ENCODE measurements at places on chromosomes 3 and 15. TPM values are rescaled to one million over a fixed set of nuclear protein-coding genes. Genes with fewer than 3 reads are reported as not detected.

DNA sequence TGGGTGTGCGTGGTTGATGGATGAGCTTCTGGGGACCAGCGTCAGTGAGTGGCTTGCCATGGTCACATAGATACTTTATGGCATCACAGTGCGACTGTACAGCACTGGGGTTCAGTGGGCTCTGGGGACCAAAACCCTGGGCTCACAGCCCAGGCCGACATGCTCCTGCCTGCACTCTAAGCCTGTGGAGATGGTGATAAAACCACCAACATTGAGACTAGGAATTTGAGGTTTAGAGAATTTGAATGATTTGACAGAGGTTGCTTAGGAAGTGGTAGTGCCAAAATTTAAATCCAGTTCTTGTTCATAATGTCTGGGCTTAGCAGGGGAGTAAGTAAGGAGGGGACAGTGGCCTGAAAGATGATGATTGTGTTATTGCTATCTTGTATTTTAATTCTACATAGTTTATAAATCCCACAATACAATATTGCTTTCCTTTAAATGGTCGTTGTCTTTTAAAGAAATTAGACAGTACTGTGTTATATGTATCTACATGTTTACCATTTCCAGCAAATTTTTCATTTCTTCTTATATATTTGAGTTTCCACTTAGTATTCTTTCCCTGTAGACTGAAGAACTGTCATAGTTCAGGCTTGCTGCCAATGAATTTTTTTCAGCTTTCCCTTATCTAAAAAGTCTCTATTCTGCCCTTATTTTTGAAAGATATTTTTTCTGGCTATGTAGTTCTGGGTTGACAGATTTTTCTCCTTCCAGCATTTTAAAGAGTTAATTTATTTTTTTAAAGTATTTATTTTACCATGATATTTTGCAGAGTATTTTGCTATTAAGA is 235.4 kb upstream of the RGMA start:
- no peaks in the 10 kb centered on the region for H3K27me3 ChIP-seq
- no peaks in the 10 kb centered on the region for H3K36me3 ChIP-seq
- H3K27ac ChIP-seq: no peak overlapping the region

DNA sequence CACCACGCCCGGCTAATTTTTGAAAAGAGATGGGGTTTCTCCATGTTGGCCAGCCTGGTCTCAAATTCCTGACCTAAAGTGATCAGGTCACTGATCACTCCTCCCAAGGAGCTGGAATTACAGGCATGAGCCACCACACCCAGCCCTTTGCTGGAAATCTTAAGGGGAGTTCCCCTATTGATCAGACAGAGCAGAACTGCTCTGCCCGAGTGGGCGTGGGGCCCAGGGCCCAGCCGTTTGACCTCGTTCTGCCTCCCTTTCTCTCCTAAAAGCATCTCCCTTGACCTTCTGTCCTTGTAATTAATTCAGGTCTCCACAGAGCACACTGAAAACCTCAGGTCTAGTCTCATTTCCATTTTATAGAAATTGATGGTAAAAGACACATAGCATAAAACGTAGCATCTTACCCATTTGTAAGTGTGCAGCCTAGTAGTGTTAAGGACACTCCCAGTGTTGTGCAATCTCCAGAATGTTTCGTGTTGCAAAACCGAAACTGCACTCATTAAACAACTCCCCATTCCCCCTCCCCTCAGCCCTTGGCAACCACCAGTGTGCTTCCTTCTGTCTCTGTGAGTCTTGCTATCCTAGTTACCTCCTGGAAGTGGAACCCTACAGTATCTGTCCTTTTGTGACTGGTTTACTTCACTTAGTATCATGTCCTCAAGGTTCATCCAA is 89.3 kb downstream of the SLCO3A1 start:
- no peak overlapping the region for H3K27ac ChIP-seq
- H3K36me3 ChIP-seq: no peaks in the 10 kb centered on the region
- no peaks in the 10 kb centered on the region for H3K27me3 ChIP-seq
- no peak for DNase-seq
- no peaks in the 10 kb centered on the region for H3K4me1 ChIP-seq

GRCh38 chr15:70479785-70480184 is 283.6 kb downstream of the UACA start:
- H3K4me3 ChIP-seq: no peak overlapping the region
- H3K27ac ChIP-seq: no peak overlapping the region
- DNase-seq: no peak
- H3K27me3 ChIP-seq: no peaks in the 10 kb centered on the region

DNA sequence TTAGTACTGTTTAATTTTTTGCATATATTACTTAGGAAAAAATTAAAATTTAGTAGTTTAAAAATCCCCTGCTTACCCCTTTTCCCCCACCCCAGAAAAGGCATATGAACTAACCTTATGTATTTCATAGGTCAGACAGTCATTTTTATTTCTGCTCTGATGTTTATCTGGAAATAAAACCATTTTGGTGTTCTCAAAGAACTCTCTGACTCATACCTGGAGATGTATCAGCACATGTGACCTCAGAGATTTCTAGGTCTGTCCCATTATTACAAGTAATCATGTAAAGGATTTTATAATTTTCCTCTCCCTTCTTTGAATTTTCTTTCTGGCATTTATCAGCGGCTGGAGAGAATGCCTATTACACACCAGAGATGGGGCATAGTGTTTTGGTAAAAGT is 14.1 kb upstream of the CCR8 start:
- H3K36me3 ChIP-seq: no peaks in the 10 kb centered on the region
- H3K27ac ChIP-seq: no peak overlapping the region
- no peaks in the 10 kb centered on the region for H3K27me3 ChIP-seq
- H3K4me3 ChIP-seq: no peak overlapping the region
- H3K4me1 ChIP-seq: no peaks in the 10 kb centered on the region
- no peak for DNase-seq

Gene ATP13A5
- not detected for total RNA-seq

DNA sequence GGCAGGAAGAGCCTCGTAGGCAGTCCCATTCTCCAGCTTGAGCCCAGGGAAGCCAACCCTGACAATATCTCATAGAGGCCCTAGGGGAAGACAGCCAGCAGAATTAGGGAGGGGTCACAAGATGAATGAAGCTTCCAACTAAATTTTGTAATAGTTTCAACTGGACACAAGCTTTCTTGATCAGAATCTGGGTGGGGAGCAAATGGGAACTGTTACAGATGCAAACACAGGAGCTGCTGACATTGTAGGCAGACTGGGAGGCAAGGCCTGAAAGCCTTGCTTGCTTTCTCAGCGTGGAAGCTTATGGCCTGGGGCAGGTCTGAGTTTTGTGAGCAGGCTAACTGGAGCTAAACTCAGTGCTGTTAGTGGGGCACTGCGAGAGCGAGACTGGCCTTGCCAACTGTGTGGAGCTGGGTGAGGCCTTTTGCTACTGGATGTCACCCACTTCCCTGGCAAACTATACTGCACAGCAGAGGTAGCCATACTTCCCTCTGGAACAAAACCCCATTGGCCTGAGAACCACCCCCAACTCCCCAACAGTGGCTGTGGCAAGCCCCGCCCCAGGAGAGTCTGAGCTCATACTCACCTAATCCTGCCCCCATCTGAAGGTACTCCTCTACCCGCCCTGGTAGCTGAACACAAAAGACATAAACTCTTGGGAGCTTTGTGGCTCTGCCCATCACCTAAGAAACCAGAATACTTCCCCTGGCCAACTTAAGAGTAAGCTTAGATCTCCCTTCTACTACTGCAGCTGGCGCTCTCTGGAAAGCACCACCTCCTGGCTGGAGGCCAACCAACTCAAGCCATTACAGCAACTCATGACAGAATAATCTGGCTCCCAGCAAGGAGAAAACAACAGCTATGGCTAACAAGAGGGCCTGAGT is 42.9 kb downstream of the CFAP20DC start:
- H3K4me3 ChIP-seq: no peak overlapping the region
- no peak for DNase-seq
- H3K27ac ChIP-seq: no peak overlapping the region

GRCh38 chr3:183427876-183428446 is 458 bp downstream of the MCF2L2 start:
- DNase-seq: no peak
- no peaks in the 10 kb centered on the region for H3K36me3 ChIP-seq
- H3K4me1 ChIP-seq: peaks cover 13% of the 10 kb centered on the region
- H3K4me3 ChIP-seq: peak overlapping the region; percentile 36
- peaks cover 39% of the 10 kb centered on the region for H3K27me3 ChIP-seq

- no peaks in the 10 kb centered on the region for H3K27me3 ChIP-seq
- no peak for DNase-seq
- no peaks in the 10 kb centered on the region for H3K36me3 ChIP-seq
- no peak overlapping the region for H3K27ac ChIP-seq
- H3K4me1 ChIP-seq: no peaks in the 10 kb centered on the region
- no peak overlapping the region for H3K4me3 ChIP-seq
Observed at GRCh38 chr3:27454461-27454860, 29.7 kb downstream of the SLC4A7 start.

DNA sequence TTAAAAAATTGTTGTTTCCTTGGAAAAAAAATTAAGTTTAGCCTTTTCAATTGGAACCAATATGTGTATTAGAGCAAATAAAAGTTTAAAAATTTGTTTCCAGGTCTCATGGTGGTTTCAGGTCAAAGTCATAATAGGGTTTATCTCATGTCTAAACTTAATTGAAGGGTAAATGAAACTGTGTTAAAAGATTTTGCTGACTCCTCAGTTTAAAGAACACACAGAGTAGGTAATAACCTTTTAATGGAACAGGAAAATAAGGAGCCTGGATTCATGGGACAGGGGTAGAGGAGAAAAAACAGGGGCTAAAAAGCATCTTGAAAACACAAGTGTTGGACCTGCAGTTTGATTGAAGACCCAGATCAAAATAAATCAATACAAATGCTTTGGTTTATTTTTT is 190.6 kb downstream of the MFSD1 start:
- no peak overlapping the region for H3K4me3 ChIP-seq
- no peaks in the 10 kb centered on the region for H3K27me3 ChIP-seq
- DNase-seq: no peak
- no peak overlapping the region for H3K27ac ChIP-seq
- no peaks in the 10 kb centered on the region for H3K36me3 ChIP-seq
- no peaks in the 10 kb centered on the region for H3K4me1 ChIP-seq

- H3K4me3 ChIP-seq: no peak overlapping the region
- peaks cover 30% of the 10 kb centered on the region for H3K36me3 ChIP-seq
- no peak for DNase-seq
- H3K27me3 ChIP-seq: no peaks in the 10 kb centered on the region
Observed at GRCh38 chr3:119893769-119894168, 111.9 kb downstream of the NR1I2 start.

- H3K27ac ChIP-seq: no peak overlapping the region
- no peaks in the 10 kb centered on the region for H3K4me1 ChIP-seq
- no peaks in the 10 kb centered on the region for H3K27me3 ChIP-seq
- DNase-seq: no peak
- H3K36me3 ChIP-seq: peaks cover 84% of the 10 kb centered on the region
- H3K4me3 ChIP-seq: no peak overlapping the region
Observed at GRCh38 chr15:59157840-59158700, 48.6 kb upstream of the LDHAL6B start.

DNA sequence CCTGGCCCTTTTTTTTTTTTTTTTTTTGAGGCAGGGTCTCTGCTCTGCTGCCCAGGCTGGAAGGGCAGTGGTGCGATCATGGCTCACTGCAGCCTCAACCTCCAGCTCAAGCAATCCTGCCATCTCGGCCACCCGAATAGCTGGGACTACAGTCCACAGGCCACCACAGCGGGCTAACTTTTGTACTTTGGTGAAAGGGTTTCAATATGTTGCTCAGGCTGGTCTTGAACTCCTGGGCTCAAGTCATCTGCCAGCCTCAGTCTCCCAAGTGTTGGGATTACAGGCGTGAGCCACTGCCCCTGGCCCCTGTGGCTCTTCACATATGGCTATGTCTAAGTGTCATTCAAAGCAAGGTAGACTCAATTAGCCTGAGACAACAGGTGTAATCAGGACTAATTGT is 8.8 kb upstream of the DPPA2 start:
- no peaks in the 10 kb centered on the region for H3K4me1 ChIP-seq
- no peak overlapping the region for H3K4me3 ChIP-seq
- DNase-seq: no peak
- H3K27me3 ChIP-seq: no peaks in the 10 kb centered on the region
- no peak overlapping the region for H3K27ac ChIP-seq

GRCh38 chr15:79538527-79538926 is 106.4 kb downstream of the MINAR1 start:
- no peak for DNase-seq
- H3K27ac ChIP-seq: no peak overlapping the region
- H3K27me3 ChIP-seq: no peaks in the 10 kb centered on the region
- H3K36me3 ChIP-seq: no peaks in the 10 kb centered on the region
- no peak overlapping the region for H3K4me3 ChIP-seq
- H3K4me1 ChIP-seq: no peaks in the 10 kb centered on the region

GRCh38 chr3:134754768-134755559 is 40.1 kb upstream of the EPHB1 start:
- no peak overlapping the region for H3K27ac ChIP-seq
- no peaks in the 10 kb centered on the region for H3K36me3 ChIP-seq
- H3K27me3 ChIP-seq: no peaks in the 10 kb centered on the region
- H3K4me3 ChIP-seq: no peak overlapping the region

Gene GPX1
- 326 TPM for total RNA-seq

GRCh38 chr3:171156401-171157010 is 130.0 kb upstream of the SLC2A2 start:
- no peaks in the 10 kb centered on the region for H3K27me3 ChIP-seq
- no peaks in the 10 kb centered on the region for H3K36me3 ChIP-seq
- DNase-seq: no peak
- H3K4me3 ChIP-seq: no peak overlapping the region
- no peaks in the 10 kb centered on the region for H3K4me1 ChIP-seq

Measured in SJSA1 (cell line).